ENCODE measurements at places on chromosomes 4 and X.

GRCh38 chr4:156101571-156101970, 147.9 kb upstream of the CTSO start:
- DNase-seq = no peak

DNA sequence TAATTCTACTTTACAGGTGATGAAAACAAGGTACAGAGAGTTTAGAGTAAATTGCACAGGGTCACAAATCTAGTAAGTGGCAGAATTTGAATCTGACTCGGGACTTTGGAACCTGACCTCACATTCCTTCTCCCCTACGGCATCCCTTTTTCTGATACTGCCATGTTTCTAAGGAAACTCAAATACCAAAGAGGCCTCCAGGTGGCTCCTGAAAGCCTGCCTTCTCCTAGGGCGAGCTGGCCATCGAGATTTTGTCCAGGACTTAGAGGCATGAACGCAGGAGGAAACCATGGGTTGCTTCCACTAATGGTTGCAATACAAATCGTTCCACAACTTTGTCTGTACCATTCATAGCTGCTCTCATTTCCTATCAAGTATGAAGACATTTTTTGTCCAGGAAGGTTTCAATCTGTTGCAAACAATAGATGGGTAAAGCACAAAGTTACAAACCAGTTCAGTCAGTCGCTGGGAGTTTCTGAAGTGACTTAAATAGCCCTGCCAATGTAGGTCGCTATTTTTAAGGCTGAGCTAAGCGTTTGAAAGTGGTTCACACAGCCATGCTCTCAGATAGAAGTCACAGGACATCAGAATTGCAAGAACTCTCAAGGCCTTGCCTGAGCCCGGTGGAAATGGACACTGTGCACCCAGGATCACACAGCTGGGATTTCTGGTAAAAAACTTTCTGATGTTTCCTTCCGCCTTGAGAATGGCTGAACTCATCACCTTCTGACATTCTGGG, 296.6 kb upstream of the PRPS2 start:
- no peak for DNase-seq

GRCh38 chrX:35104626-35105025, 162.0 kb downstream of the FAM47B start:
- DNase-seq = no peak

DNA sequence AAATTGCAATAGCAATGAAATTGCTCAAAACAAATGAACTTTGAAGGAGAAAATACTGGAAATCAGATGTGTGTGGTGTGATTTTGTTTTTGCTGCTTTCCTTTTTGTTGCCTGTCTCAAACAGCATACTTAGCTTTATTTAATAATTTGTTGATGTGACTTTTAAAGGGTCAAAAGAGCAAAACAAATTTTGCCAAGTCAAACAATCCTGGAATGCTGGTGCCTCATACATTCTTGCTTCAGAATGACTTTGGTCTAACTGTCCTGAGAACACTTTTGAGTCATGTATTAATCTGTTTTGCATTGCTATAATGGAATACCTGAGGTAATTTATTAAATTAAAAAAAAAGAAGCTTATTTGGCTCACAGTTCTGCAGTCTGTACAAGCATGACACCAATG, 3.4 kb downstream of the PF4V1 start:
- DNase-seq = no peak

DNA sequence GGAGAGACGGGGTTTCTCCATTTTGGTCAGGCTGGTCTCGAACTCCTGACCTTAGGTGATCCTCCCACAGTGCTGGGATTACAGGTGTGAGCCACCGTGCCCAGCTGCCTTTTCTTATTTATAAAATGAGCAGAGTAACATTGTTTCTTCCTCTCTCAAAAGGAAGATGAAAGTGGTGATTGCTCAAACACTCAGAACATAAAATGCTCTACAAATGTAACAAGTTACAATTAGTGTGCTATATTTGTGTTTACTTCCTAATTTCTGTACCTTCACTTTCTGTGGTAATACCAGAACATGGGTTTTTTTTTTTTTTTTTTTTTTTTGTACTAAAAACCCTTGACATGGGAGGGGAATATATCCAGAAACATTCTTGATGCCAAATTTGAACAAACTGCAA, 197.9 kb downstream of the MGST2 start:
- no peak for DNase-seq

- no peak for DNase-seq
Observed at GRCh38 chr4:161604516-161605300, 559.1 kb downstream of the FSTL5 start.

GRCh38 chrX:65688403-65688871, 21.0 kb downstream of the MSN start:
- DNase-seq = no peak

DNA sequence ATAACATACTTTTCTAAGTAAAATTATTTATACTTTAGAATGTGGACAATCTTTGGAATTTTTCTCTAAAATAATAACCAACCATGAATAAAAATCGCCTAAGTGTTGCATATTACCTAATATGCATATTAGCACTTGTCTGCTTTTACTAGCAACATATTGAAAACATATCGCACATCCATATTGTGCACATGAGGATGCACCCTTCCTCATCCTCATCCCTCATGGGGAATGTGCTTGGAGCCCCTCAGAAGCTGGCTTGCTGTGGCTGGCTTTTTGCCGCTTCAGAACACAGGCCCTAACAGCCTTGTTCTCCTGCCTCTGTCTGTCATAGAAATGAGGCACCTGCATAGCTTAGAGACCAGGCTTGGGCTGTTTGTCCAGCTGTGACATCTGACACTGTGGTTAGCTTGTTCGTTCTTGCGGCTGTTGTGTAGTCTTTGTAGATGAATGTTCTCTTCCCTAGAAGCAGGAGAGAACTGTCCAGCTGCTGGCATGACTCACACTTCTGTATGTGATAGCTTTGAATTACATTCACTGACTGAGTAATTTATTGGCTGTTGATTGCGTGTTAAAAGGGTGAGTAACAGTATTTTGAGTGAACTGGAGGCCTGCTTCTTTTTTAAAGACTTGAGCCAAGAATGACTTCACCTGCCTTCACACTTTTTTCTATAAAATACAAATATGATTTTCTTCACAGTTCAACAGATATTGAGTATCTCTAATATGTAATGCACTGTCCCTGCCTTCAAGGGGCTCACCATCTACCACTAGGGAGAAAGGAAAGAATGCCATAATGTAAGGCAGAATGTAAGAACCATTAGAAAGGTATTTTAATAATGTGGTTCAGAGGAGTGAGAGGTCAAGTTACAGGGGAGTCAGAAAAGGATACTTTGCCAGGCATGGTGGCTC, 81.9 kb downstream of the HMGB2 start:
- DNase-seq = no peak

DNA sequence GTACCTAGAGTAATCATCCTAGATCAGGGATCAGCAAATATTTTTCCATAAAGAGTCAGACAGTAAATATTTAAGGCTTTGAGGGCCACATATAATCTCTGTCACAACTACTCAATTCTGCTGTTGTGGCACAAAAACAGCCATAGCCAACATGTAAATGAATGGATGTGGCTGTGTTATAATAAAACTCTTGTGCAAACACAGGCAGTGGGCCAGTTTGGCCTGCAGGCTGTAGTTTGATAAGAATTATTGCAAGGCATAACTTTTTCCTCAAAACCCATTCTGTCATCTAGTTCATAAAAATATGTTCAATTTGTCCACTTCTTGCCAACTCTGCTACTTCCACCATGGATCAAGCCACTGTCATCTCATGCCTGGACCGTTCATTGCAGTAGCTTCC, 39.4 kb upstream of the SHROOM4 start:
- DNase-seq = no peak

GRCh38 chr4:53545942-53546581, 45.2 kb downstream of the LNX1 start:
- DNase-seq = no peak

DNA sequence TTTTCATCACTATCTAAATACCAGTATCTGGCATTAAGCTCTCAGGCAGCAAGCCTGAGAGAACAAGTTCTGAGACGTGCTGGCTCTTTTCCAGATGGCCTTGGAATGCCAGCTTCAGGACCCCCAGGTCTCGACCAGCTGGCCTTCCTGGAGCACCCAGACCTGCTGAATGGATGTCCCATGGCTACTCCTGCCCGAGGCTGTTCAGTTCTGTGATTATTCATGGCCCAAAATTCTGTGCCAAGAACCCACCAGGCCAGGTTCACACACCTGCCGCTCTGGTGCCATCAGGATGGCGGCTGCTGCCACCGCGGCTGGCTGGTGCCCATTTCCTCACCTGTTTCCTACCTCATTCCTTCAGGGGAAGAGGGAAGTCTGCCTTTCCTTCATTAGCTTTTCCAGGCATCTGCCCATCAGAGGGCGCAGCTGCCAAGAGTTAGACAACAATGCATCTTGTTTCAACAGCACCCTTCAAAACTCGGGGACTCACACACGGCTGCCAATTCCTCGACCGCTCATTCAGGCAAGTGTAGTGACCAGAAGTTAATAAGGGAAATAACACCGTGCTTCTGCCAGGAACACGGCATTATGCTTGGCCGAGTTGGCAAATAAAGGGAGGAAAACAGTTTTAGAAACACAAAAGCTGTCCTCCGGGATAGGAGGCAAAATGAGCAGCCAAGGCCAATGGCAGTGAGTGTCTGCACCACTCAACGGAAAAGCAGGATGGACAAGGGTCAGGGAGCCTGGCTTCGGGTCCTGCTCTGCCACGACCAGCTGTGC, 173.8 kb downstream of the NSUN7 start:
- peak; percentile 25 for DNase-seq

- DNase-seq = peak; percentile 61
Observed at GRCh38 chr4:56147371-56147770, 198.6 kb downstream of the CEP135 start.

GRCh38 chr4:97646997-97647396, 496.3 kb downstream of the STPG2 start:
- DNase-seq = peak; percentile 84
